Renal pelvis (tissue), 12 donors: ENCODE measurements at places on chromosomes 2 and 18. TPM values are rescaled to one million over a fixed set of nuclear protein-coding genes. Genes with fewer than 3 reads are reported as not detected.

DNA sequence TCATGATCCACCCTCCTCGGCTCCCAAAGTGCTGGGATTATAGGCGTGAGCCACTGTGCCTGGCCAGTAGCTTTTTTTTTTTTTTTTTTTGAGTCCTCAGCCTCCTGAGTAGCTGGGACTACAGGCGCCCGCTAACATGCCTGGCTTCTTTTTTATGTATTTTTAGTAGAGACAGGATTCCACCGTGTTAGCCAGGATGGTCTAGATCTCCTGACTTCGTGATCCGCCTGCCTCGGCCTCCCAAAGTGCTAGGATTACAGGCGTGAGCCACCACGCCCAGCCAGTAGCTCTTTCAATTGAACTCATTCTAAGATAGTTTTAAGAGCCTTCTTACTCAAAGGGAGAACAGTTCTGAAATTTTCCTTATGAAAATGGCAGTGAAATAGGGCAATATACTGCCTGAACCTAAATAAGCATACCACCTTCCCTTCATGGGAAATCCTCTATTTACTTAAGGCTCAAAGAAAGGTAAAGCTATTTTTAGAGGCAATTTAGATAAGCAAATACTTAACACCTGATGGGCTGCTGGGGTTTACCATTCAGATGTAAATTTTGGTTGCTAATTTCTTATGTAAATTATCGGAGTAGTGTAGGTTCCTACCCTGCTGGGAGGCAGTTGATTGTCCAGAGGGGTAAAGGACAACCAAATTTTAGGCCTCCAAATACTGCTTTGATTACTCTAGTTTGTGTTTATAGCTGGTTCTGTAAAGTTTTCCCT lies 144.7 kb downstream of the GREB1L start:
- no peak for DNase-seq

GRCh38 chr2:26058390-26058789 lies 24.5 kb downstream of the RAB10 start:
- peak; percentile 43 for DNase-seq

DNA sequence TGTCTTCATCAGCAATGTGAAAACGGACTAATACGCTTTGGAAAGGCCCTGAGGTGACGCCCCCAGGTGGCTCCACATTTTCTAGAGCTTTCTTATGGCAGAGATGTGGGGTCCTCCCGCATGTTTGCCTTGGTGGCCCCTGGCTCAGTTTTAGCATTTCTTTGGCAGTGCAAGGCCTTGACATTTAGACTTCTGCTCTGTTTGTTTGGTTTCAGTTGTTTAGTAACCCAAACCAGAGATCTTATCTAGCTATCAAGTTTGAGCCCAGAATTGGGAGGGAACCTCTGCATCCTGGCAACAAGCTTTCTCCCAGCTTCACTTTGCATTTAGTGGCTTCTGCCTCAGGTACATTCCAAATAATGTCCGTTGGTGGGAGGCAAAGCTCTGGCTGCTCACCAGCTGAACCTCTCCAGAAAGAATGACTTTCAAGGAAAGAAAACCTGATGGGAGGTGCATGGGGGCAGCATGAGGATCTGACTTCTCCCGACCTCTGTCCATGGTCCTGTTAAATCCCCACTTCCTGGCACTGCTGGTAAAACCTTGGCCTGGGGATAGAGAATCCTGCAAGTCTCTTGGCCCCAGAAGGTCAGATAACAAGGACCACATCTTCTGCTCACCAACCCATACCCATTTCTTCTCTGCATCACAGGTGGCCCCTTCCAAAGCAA lies 12.0 kb upstream of the MBP start:
- no peak for DNase-seq

DNA sequence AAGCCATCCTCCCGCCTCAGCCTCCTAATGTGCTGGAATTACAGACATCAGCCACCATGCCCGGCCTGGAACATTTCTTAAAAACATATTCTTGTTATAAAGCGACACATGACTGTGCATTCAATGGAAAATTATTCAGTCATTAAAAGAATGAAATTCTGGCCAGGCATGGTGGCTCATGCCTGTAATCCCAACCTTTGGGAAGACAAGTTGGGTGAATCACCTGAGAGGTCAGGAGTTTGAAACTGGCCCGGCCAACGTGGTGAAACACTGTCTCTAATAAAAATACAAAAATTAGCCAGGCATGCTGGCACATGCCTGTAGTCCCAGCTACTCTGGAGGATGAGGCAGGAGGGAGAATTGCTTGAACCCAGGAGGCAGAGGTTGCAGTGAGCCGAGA lies 21.6 kb upstream of the RPRD1A start:
- DNase-seq = no peak

- DNase-seq = no peak
Measured at GRCh38 chr18:79944126-79944731, 7.2 kb downstream of the SLC66A2 start.

DNA sequence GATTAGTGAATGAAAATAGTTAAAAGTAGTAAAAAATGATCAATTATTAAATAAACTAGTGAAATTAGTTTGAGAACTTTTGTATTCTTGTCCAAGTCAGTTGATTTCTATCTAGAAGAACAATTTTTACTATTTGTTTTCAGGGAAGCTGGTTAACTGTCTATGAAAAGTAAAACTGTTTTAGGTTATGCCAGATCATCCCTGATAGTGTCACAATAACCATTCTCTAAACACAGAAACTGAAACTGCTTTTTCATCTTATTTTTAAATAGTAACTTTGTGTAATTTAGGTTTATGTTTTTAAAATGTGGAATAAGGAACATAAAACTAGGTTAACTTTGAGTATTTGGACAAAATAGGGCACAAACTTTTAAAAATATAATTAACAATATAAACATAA lies 1087.2 kb downstream of the DPP10 start:
- no peak for DNase-seq

DNA sequence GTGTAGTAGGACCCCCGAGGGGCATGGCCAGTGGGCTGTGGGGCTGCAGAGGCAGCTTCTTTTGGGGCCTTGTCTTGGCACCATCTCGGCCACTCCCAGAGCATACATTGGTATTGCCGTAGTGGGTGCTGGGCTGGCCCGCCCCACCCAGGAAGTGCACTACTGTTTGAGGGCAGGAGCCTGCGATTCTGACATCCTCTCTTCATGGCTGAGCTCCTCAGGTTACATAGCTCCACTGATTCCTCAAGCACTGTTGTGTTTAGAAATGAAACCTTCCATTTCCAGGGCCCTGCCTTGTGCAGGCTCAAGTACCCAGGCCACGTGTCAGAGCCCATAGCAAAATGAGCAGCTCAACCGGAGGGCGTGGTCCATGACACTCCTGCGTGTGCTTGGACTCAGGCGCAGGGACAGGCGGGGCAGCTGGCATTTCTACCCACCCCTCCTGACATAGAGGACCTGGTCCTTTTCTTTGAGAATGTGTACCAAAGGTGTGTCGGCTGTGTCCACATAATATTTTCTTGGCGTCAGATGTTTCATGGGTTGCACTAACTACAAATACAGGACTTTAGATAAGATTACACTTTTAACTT lies 67.9 kb downstream of the DGKD start:
- DNase-seq = no peak

DNA sequence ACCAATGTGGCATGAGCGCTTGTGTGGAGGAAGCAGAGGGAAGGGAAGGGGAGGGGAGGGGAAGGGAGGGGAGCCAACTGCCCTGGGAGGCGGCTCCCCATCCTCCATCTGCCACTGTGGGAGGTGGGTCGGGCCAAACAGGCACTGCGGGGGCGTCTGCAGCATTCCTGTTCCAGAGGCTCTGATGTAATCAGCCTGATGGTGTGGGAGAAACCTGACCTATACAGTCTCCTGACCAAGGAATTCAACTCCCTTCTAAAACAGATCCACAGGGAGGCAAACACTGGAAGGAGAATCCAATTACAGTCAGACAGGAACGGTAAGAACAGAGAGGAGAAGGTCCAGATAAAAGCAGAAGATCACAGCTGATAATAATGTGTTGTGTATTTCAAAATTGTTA lies 88.8 kb downstream of the CD8B2 start:
- peak; percentile 90 for DNase-seq

DNA sequence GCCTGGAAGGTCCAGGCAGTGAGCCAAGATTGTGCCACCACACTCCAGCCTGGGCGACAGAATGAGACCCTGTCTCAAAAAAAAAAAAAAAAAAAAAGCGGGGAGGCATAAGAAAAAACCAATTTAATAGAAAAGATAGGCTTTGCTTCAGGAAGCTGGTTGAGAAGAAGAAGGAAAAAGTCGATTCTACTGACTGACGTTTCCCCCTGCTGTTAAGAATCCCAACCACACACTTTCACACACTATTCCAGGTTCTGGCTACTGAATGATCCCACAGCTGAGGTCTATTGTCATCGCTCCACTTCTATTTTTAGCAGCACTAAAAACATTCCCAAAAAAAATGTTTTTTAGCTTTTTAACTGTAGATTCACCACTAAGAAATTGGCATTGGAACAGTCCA lies 6.7 kb upstream of the CHCHD5 start:
- DNase-seq = no peak

GRCh38 chr2:65728477-65729180 lies 296.2 kb upstream of the SPRED2 start:
- no peak for DNase-seq

DNA sequence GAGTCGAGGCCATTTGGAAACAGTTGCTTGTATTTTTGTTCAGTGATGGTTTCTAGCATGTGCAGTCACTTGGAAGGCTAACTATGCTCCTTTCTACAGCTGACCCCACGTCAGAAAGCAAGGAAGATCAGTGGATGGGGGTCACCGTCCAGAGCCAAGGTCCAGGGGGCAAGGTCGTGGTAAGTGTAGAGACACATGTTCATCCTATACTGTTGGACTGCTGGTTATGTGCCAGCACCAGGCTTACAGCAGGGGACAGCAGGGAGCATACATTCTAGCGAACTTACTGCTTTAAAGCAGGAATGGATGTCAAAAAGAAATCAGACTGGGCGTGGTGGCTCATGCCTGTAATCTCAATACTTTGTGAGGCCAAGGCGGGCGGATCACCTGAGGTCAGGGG lies 40.0 kb downstream of the ITGA6 start:
- DNase-seq = no peak

DNA sequence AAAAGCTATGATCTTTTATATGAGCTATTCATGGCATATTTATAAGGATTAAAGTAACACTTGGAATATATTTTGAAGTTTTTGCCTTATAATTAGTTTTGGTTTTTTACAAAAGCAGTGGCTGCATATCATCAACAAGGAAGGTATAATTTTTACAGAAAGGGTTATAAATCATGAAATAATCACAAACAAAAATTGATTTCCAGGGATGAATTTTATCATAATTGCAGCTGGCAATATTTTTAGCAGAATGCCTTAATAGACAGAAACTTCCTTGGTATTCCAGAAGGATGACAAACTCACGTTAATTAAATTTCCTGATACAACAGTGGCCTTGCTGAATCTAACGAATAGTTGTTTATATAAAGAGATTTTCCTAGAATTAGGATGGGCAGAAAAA lies 260.5 kb upstream of the SLC39A10 start:
- no peak for DNase-seq

- no peak for DNase-seq
Measured at GRCh38 chr18:42064109-42064508, 109.1 kb downstream of the PIK3C3 start.

DNA sequence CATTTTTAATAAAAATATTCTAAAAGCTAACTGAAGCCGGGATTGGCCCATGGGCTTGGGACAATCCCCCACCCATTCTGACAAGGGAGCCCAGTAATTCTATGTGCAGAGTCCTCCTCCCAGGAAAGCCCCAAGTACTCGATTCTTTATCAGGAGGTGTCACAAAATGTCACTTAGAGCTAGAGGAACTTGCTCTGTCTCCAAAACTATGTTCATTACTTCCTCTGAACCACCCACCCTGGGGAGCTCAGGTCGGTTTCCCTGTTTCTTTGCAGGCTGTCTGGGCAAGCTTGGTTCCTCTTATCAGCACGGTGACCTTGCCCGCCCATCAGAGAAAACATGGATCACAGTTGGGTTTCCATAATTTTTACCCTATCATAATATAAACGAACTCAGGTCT lies 430.6 kb upstream of the ID2 start:
- no peak for DNase-seq

DNA sequence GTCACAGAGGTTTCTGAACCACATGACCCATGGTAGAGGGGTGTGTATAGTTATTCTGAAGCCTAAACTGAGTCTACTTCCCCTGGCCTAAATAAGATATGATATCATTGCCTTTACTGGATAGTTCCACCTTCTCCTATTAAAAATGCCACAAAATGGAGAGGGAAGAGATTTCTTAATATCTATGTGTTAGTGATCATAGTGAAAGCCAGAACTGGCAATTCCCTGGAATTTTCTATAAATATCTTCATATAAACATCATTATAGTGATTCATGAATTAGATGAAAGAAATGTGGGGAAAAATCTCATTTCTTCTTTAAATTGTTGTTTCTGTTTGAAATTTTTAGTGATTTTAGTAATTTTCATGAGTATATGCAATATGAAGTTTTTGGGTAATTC lies 45.8 kb downstream of the TSHZ1 start:
- DNase-seq = no peak

DNA sequence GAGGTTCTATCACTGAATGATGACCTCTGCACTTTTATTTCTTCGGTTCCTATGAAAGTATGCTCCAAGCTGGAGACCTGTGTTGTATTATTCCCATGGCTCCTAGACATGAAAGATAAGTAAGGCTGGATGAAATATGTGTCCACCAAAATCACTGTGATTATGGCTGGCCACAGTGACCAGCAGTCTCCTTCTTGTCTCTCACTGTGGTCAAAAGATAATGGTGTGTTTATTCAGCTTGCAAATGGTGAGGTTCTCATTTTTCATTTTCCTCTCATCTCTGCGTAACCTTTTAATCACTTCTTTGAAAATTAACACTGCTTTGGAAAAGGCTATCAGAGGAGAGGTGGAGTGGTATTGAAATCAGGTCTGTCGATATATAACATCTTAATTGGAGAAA lies 107.8 kb upstream of the DAPL1 start:
- DNase-seq = no peak

GRCh38 chr2:133644846-133645245 lies 76.6 kb upstream of the NCKAP5 start:
- DNase-seq = no peak

GRCh38 chr18:3453540-3454364 lies 3.8 kb downstream of the TGIF1 start:
- peak; percentile 80 for DNase-seq

DNA sequence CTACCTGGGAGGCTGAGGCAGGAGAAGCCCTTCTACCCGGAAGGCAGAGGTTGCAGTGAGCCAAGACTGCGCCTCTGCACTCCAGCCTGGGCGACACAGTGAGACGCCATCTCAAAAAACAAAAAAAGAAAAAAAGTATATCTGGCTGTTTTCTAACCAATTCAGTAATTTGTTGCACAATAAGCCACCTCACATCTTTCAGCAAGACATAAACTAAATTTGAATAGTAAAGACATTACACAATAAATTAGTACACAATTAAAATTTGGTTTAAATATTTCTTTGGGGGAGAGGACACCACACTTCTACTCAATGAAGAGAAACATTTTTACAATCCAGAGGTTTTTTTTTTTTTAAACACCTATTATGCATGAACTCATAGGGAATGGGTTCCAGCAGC lies 36.0 kb upstream of the MTA3 start:
- DNase-seq = no peak

- no peak for DNase-seq
Measured at GRCh38 chr2:119485336-119486110, 38.8 kb downstream of the SCTR start.

Gene MAB21L4
- 11.2 TPM for polyA plus RNA-seq

Gene C2orf80
- polyA plus RNA-seq = 0.32 TPM

Gene RESP18
- polyA plus RNA-seq = not detected

Gene ABCG8
- polyA plus RNA-seq = 0.84 TPM

Gene MAPK4
- 8.8 TPM for polyA plus RNA-seq

Gene MZT2B
- polyA plus RNA-seq = 200 TPM

Gene SLC8A1
- 60.4 TPM for polyA plus RNA-seq

Gene CNDP1
- 2.6 TPM for polyA plus RNA-seq

Gene ALLC
- polyA plus RNA-seq = not detected

Gene VSNL1
- polyA plus RNA-seq = 3.8 TPM

Gene ANKZF1
- 51.3 TPM for polyA plus RNA-seq

Gene NCKAP5
- 6.3 TPM for polyA plus RNA-seq

Gene POTEI
- polyA plus RNA-seq = 0.16 TPM
